Hematopoietic multipotent progenitor cell treated with erythropoietin and hydrocortisone succinate and interleukin-3 and kit ligand, for 15 days (in vitro differentiated cells): ENCODE measurements at places on chromosomes 2 and 18.

GRCh38 chr2:44952143-44952805 is 10.8 kb downstream of the SIX3 start:
- no peak for DNase-seq

DNA sequence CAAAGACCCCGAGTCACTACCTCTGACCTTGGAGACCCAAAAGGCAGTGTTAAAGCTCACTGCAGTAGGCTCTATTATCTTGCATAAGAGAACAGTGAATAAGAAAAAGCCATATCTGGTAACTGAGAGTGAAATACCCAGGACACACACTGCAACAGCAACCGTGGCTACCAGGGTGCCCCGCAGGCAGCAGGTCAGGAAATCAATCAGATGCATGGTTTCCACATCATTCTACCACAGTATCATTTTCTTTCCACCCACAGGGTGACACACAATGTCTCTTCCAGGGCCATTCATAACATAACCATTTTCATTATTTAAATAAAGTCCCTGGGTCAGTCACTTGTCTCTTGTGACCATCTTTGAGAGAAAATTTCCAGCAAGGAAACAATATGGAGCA is 131.3 kb downstream of the CCBE1 start:
- DNase-seq: no peak

DNA sequence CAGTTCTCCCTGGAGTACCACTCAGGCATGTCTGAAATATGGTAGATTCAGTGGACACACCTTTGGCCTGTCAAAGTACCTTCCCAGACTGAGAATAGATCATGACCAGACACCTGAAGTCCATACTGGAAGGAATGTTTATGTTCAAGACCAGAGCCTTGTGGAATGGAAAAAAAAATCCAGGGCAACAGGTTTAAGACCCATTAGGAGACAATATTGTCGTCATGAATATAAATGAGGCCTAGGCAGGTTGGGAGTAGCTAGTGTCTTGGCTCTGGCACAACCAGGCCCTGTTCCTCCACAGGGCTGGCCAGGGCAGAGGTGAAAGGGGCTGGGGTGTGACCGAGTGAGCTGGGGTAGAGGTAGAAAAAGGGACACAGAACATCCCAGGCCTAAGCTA is 13.2 kb upstream of the ATRAID start:
- no peak for DNase-seq

DNA sequence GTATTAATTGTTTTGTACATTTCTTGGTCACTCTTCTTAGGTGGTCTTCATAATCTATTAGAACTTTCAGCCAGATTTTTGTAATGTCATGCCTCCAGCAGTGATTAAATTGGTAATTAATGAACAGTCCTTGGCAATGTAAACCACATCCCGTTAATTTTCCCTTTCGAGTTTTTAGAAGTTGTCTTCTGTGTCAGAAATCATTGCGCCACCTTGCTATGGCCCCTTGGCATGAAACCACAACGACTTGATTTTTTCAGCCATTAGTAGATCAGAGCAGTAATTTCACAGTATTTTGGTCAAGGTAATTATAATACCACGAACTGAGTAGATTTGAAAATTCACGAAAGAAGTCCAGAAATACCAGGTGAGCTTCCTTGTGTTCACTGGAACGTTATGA is 86.0 kb upstream of the OTX1 start:
- DNase-seq: no peak

DNA sequence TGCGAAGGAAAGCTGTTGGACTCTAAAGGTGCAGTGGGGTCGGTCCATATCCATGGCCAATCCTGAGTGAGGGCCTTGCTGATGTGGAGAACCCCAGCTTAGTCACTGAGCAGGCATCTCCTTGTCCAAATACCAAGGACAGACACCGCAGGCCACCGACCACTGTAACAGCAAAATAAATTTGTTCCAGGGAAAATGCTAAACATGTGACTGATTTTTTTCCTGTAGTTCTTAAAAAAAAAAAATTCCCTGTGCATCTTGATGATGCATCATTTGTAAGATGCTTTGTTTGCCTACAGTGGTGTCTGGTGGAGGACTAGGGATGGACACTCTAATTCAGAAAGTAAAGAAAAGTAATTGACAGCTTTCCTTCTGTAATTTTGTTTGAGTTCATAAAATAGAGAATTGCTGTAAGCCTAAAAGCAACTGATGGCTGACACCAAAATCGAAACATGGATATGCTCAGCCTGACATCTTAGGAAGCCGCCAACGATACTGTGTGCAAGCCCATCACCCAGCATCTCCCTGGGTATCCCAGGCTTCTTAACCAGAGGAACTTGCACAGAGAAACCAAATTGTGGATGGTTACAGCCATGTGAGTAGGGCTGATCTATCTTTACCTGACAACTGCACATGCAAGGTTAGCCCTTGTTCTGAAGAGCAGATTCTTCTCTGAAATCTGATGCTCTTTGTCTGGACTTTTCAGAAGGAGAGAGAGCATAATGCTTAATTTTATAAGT is 188.6 kb downstream of the ARL4C start:
- no peak for DNase-seq

- DNase-seq: no peak
Observed at GRCh38 chr2:58377181-58377580, 136.1 kb upstream of the FANCL start.

- DNase-seq: no peak
Observed at GRCh38 chr18:50151926-50152325, 43.0 kb downstream of the MYO5B start.

DNA sequence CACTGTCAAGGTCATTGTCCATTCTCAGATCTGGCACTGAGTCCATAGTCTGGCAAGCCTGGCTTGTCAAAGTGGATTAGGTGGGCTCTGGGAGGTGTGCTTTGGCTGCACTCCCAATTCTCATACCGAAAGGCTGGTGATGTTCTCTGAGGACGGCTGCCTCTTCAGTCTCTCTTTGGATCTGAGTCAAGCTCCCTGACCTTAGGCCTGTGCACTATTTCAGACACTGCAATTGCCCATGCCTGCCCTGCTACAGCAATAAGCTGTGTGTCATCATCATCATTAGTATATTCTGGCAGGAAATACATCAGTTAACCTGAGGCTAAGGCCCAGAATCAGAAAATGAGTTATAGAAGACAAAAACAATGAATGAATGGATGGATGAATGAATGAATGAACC is 1.6 kb upstream of the SLC5A7 start:
- DNase-seq: no peak

- DNase-seq: no peak
Observed at GRCh38 chr2:17816396-17817245, at the start of gene MSGN1. TSS of gene MSGN1 (plus strand) at chr2:17816460. CDS start at chr2:17816519, 59 bp downstream.
